ENCODE measurements at places on chromosomes 13 and 19. TPM values are rescaled to one million over a fixed set of nuclear protein-coding genes. Genes with fewer than 3 reads are reported as not detected.

LAIR1 gene
- not detected for total RNA-seq

FBXW9 gene
- total RNA-seq: 4.6 TPM

SIGLEC12 gene
- not detected for total RNA-seq

PCDH9 gene
- 3.6 TPM for total RNA-seq

ZNF20 gene
- total RNA-seq: 5.0 TPM

TUBB4A gene
- total RNA-seq: not detected

GPR183 gene
- not detected for total RNA-seq

OR7A10 gene
- not detected for total RNA-seq

CADM4 gene
- 3.0 TPM for total RNA-seq

GPC6 gene
- 41.4 TPM for total RNA-seq

NLRP7 gene
- not detected for total RNA-seq

KLK13 gene
- total RNA-seq: not detected

ATP5F1D gene
- total RNA-seq: 18.2 TPM

ZNF429 gene
- total RNA-seq: 5.0 TPM

N4BP2L2 gene
- total RNA-seq: 82.3 TPM

RASIP1 gene
- total RNA-seq: 1.3 TPM

IQCN gene
- 0.28 TPM for total RNA-seq

SLC5A5 gene
- total RNA-seq: not detected

PLK5 gene
- total RNA-seq: not detected

SELENOV gene
- total RNA-seq: not detected

IFNL1 gene
- total RNA-seq: not detected

PKN1 gene
- 143 TPM for total RNA-seq

ATP8A2 gene
- 0.09 TPM for total RNA-seq

MEF2B gene
- total RNA-seq: 0.14 TPM

PODNL1 gene
- total RNA-seq: 2.1 TPM

FXYD1 gene
- total RNA-seq: 2.4 TPM

S1PR5 gene
- total RNA-seq: 0.74 TPM

POU4F1 gene
- not detected for total RNA-seq

ZNF653 gene
- total RNA-seq: 6.4 TPM

LYPD5 gene
- 0.14 TPM for total RNA-seq

NEK5 gene
- total RNA-seq: 0.83 TPM

ZNF471 gene
- 4.7 TPM for total RNA-seq

KIR2DL3 gene
- total RNA-seq: not detected

ZNF534 gene
- total RNA-seq: not detected

ADPRHL1 gene
- 1.6 TPM for total RNA-seq

NTN5 gene
- total RNA-seq: not detected

TTYH1 gene
- total RNA-seq: not detected

NBEA gene
- 4.1 TPM for total RNA-seq

BLOC1S3 gene
- total RNA-seq: 2.3 TPM

SH2D3A gene
- total RNA-seq: 0.28 TPM

PBX4 gene
- total RNA-seq: 0.55 TPM

CACNG7 gene
- total RNA-seq: 1.3 TPM

TEX29 gene
- total RNA-seq: 0.09 TPM

CFD gene
- 61.8 TPM for total RNA-seq

NLRP4 gene
- total RNA-seq: not detected

CDX2 gene
- not detected for total RNA-seq

PSG6 gene
- not detected for total RNA-seq

Measured in smooth muscle cell of bladder (primary cell).